ENCODE measurements at places on chromosomes 7 and 10.

GRCh38 chr10:3976171-3976570 lies 191.2 kb upstream of the KLF6 start:
- DNase-seq = no peak

DNA sequence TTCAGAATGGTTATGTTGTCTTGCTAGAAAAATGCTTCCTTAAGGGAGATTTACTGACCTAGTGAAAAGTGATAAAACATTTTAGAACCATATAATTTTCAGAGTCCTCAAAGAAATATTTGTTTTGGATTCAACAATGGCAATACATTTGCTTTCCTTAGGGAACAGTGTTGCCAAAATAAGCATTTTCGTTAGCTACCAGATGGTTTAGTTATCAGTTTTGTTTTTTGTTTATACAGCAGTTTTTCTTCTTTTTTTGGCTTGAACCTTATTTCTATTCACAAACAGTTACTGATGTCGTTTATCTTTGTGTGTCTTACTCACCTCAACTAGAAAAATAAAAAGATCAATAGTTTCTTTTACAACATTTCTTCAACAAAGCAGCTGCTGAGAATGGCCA lies 48.6 kb downstream of the EXOC4 start:
- no peak for DNase-seq

- no peak for DNase-seq
Measured at GRCh38 chr7:20343205-20343604, 12.5 kb downstream of the ITGB8 start.

GRCh38 chr7:27532314-27532713 lies 130.4 kb downstream of the HIBADH start:
- peak; percentile 10 for DNase-seq

- DNase-seq = no peak
Measured at GRCh38 chr7:2843711-2844152, 376 bp downstream of the GNA12 start.

GRCh38 chr7:25985196-25985595 lies 166.8 kb upstream of the NFE2L3 start:
- no peak for DNase-seq

DNA sequence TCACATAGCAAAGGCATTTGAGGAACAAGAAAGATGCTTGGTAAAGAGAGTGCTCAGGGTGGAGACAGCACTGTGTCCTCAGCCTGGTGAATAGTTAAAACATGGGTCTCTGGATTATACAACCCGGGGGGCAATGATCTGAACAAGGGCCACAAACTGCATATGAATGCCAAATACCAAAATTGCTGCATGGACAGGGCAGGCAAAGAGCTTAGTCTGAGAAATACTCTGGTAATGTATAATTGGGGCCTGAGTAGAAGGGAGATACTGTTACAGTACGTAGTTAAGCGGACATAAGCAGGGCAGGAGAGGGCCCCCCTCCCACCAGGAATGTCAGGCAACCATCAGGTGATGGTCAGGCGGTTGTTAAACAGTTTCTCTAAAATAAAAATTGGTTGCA lies 99.3 kb upstream of the CDK1 start:
- no peak for DNase-seq

DNA sequence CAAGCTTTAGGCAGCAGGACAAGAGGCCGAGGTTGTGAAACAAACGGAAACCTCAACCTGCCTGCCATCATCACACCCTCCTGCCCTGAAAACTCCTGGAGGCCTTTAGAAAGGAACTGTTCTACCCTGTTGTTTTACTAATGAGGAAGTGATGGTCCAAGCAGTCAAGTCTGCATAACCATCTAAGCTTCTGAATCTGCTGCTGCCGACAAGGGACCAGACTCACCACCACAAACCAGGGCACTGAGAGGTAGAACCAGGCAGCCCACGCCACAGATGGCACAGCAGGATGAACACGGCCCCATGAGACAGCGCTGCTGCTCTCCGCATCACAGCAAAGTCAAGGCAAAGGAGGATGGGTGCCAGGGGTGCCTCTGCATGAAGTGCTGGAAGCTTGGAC lies 209.4 kb downstream of the CELF2 start:
- DNase-seq = no peak

DNA sequence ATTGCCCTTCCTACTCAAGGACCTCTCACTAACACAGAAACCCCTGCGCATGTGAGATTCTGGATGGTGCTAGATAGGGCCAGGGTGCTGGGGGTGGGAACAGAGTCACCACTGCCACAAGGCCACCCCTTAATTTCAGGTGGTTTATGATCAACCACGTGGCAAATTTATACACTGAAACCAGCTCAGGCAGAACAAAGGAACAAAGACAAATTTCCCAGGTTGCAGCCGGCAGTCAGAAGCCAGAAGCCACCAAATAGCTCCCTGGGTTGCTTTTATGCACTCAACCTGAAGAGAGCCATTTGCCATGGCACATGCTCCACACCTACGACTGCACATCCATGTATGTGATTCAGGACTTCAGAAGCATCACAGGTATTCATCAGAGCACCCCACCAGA lies 2.5 kb downstream of the VOPP1 start:
- DNase-seq = no peak

GRCh38 chr7:94874036-94874785 lies 33.2 kb upstream of the PPP1R9A start:
- no peak for DNase-seq

DNA sequence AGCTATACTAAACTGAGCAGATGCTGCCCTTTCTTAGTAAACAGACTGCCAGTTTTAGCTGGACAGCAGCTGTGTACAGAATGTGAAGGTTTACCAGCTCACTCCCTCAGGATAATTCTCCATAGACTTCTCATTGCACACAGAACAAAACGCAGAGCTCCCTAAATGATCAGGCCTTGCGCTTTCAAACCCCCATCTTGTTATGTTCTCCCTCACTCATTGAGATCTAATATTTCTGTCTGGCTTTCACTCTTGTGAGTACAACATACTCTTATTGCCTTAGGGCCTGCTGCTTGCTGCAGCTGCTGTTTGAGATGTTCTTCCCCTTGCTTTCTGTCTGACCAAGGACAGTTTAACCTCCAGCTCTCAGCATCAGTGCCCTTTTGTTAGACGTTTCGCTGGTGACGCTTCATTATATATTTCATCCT lies 17.3 kb downstream of the VWDE start:
- DNase-seq = no peak

DNA sequence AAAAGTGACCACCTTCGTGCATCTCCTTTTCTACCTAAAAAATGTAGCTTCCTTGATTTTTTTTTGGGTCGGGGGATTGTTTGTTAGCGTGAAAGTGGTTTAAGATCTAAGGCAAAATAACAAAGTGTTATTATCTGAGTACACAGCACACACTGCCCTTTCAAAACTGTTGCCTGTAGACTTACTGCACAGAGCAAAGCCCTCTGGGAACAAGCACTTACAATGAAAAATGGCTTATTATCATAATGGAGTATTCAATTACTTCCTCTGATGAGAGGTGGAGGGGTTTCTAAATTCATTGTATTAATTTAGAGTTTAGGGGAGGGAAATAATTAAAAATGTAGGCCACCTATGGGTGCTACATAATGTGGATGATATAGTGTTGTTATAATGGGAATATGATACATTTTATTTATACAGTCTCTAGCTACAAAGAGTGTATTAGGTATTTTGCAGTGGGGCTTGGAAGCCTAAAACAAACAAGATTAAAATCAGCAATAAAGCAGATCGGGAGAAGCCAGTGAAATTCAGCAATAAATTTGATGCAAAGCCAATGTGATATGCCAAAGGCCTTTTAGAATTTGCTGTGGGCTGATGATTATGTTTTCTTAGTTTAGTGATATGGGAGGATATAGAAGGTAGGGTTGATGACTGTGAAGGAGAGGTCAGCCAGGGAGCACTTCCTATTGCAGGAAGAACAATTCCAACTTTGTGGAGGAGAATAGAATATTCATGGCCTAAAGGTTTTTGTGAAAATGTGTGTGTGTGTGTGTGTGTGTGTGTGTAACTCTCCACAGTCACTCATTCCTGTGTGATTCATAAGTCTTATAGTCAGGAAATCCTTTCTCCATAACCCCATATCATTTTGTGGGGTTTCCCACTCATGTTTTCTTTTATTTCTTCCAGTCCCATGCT lies 17.7 kb upstream of the EXOC4 start:
- DNase-seq = no peak

DNA sequence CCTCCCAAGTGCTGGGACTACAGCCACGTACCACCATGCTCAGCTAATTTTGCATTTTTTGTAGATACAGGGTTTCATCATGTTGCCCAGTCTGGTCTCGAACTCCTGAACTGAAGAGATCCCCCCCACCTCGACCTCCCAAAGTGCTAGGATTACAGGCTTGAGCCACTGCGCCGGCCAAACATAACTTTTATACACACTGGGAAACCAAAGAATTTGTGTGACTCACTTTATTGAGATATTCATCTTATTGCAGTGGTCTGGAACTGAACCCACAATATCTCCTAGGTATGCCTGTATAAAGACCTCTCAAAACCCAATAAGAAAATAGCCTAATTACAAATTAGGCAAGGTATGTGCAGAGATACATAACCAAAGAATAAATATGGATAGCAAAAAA lies 182.6 kb upstream of the FEZF1 start:
- no peak for DNase-seq

GRCh38 chr10:124911124-124912067 lies 30.5 kb upstream of the ZRANB1 start:
- no peak for DNase-seq

DNA sequence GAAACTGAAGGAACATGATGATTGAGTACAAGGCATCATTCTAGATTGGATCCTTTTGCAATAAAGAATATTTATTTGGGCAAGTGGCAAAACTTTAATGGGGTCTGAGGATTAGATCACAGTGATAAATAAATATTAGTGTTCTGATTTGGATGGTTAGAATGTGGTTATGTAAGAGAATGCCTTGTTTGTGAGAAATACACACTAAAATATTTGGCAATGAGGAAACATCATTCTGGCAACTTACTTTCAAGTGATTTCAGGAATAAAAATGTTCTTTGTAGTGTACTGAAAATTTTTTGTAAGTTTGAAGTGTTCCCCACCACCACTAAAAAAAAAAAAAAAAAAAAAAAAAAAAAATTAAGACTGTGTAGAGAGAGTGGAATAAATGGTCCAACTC lies 185.1 kb upstream of the NEBL start:
- DNase-seq = no peak

DNA sequence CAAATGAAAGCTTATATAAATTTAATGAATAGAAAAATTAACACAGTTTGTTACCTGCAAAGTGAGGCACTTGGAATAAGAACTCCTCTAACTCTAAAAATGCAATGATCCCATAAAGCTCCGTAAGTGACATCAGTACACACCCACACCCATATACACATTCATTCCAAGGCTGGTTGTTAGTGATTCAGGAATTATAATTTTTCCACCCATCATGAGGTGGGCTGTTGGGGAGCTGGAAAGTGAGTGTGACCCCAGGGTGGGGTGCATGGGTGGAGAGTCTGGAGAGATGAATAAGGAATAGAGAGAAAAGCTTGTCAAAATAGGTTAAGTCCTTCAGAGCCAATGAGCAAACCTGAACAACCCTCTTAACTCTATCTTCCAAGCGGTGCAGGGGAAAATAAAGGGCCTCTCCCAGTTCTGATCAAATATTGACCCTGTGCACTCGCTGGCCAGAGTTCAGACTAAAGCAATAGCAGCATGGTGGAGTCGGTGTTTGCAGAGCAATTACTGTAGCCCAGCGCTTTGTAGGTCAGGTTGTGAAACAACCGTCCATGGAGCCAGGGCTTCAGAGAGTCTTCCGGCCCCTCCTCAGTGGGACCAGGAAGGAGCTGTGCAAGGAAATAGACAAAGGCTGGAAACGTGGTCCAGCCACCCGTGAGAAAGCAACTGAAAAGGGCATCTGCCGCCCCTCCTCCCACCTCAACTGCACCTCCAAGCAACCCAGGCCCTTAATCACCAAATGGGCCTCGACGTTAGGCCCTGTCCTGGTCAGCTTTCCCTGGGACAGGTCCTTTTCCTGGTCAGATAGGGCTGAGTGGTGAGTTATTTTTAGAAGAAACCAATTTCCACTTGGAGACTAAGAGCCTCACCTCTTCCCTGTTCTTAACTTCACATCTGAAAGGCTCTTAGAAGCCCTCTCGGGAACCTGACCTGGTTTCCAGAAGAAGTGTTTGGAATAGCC lies 61.2 kb downstream of the SH3PXD2A start:
- no peak for DNase-seq

DNA sequence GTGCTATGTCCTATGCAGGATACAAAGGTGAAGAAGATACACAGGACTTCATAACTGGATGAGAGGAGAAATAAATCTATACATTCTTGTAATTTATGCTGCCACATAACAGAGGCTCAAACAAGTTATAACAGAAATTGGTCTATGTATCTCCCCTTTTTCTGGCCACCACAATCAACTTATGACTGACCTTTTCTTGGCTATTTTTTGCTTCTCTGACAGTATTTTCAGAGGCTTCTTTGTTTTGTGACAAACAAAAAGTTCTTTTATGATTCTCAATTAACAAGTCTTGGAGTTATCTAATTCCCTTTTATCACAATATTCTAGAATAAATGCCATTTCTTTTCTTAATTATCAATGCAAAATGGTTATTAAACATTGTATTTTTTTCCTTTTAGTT lies 953.0 kb upstream of the ZWINT start:
- DNase-seq = no peak

DNA sequence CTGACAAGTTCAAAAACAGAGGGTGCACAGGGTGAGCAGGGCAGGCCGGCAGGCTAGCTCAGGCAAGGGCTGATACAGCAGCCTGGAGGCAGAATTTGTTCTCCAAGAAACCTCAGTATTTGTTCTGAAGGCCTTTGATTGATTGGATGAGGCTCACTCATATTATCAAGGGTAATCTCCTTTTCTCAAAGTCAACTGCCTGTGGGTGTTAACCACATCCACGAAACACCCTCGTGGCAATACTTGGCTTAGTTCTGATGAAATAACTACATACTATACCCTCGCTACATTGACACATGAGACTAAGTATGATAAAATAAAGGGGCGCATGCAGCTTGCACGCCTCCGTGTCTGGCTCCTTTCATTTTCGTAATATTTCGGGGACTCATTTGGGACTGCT lies 4.4 kb upstream of the PPP2R2D start:
- no peak for DNase-seq

DNA sequence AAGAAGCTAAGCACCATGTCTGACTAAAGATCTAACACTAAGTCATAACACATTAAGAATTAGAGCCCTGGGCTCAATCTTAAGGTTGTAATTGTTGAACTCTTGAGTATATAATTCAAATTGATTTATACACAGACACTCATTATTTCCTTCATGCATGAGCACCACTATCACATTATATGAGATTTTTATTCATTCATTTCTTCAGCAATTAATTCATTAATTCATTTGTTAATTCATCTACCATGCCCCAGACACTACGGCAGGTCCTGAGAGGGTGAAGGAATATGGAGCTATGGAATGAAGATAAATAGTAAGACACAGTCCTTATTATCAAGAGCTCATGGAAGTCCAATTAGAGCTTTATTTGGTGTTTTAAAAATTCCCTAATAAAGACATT lies 41.9 kb downstream of the ETV1 start:
- no peak for DNase-seq

- no peak for DNase-seq
Measured at GRCh38 chr7:16367115-16367514, 54.2 kb downstream of the CRPPA start.
